ENCODE measurements at places on chromosomes 2 and 18.

DNA sequence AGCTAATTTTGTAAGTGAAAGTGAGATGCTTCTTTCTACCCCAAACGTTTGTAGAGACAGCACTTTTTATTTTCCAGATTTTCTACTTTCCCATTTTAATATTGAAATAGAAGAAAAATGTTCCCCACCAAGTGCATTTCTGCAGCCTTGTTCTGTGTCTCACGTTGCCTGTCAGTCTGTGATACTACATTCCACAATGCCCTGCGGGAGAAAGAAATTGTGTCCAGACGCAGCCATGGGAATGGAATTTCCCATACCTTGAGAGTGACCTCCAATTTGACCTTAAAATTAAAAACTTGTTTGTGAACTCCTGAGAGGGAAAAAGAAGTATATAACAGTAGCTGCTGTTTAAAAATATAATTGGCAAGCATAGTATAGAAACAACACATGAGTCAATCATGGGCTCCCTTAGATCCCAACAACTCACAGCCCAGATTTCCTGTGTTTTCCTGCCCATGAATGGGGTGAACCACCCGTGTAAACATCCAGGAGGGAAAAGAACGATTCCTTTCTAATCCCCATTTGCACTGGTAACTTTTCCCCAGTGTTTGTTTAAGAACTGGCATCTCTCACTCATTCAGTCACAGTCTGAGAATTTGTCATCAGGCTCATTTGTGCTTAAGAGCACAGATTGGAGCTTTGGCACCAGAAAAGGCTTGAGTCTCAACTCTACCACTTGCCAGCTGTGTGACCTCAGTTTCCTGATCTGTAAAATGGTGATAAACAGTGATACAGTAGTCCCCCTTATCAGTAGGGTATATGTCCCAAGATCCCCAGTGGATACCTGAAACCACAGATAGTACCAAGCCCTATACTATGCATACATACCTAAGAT is 166.1 kb upstream of the ZNF521 start:
- no peaks in the 10 kb centered on the region for H3K27me3 ChIP-seq
- H3K27ac ChIP-seq, result no peak overlapping the region
- DNase-seq, result no peak
- H3K4me1 ChIP-seq, result no peaks in the 10 kb centered on the region

GRCh38 chr2:167602122-167602521 is 645.3 kb downstream of the STK39 start:
- no peak for DNase-seq
- no peaks in the 10 kb centered on the region for H3K36me3 ChIP-seq
- no peaks in the 10 kb centered on the region for H3K4me1 ChIP-seq
- H3K4me3 ChIP-seq, result no peak overlapping the region
- no peaks in the 10 kb centered on the region for H3K27me3 ChIP-seq

GRCh38 chr2:30923623-30924022 is 116.4 kb upstream of the CAPN13 start:
- no peaks in the 10 kb centered on the region for H3K27me3 ChIP-seq
- H3K36me3 ChIP-seq, result no peaks in the 10 kb centered on the region
- H3K27ac ChIP-seq, result no peak overlapping the region
- no peak for DNase-seq
- H3K4me1 ChIP-seq, result no peaks in the 10 kb centered on the region

DNA sequence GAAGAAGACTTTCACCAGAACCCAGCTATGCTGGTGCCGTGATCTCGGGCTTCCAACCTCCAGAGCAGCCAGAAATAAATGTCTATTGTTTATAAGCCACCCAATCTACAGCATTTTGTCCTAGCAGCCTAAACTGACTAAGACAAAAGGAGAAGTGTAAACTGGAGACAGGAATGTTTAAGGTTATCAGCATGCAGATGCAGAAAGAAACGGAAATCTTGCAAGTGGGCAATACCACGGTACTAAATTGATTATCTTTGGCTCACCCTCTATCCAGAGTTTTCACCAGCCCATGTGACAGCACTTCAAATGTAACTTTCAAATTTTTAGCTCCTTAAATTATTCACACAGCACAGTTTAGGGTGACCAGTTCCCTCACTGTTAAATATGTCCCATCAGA is 5.7 kb upstream of the CAPN14 start:
- H3K27me3 ChIP-seq, result no peaks in the 10 kb centered on the region
- H3K4me1 ChIP-seq, result no peaks in the 10 kb centered on the region
- no peak overlapping the region for H3K4me3 ChIP-seq
- no peak overlapping the region for H3K27ac ChIP-seq

GRCh38 chr2:126785236-126785635 is 113.5 kb upstream of the TEX51 start:
- H3K27ac ChIP-seq, result no peak overlapping the region
- H3K4me1 ChIP-seq, result no peaks in the 10 kb centered on the region
- H3K4me3 ChIP-seq, result no peak overlapping the region

DNA sequence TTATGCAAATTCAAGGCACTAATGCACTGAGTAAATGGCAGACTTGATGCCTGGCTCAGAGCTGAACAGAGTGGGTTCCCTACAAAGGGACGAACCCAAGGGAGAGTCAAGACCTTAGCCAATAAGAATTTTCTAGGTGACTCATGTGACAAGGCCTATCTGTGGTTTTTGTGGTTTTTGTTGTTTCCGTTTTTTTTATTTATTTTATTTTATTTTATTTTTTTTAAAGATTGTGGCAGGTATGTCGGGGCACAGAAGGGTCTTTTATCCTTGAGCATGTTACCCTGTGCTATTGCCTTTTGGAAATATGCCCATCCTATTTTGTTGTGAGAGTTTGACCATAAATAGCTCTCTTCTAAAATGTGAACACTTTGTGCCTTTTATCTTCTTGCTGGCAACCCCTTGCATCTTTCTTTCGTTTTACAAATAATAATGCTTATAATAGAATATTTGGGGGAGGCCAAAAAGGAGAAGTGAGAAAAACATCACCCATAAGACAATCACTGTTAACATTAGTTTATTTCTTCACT is 113.4 kb upstream of the AQP4 start:
- H3K27me3 ChIP-seq, result no peaks in the 10 kb centered on the region
- no peak overlapping the region for H3K4me3 ChIP-seq
- no peak for DNase-seq
- no peaks in the 10 kb centered on the region for H3K4me1 ChIP-seq

DNA sequence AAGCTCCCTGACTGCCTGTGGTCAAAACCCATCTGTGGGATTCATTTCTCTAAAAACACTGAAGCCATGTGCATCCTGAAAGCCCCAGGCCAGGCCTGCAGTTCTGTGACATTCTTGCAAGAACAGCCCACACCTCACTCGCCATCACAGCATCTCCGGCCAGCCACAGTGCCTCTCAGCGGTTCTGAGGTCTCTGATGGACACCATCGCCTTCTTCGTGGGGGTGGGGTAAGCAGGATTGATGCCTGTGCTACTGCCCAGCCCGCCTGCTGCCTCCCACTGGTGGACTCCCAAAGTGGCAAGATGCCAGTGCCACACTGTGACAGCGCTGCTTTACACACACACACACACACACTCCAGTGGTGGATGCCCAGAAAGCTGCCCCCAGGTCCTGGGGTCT is 5.2 kb upstream of the PRLH start:
- no peaks in the 10 kb centered on the region for H3K36me3 ChIP-seq
- no peak for DNase-seq
- H3K27me3 ChIP-seq, result no peaks in the 10 kb centered on the region
- no peak overlapping the region for H3K27ac ChIP-seq
- H3K4me3 ChIP-seq, result no peak overlapping the region

DNA sequence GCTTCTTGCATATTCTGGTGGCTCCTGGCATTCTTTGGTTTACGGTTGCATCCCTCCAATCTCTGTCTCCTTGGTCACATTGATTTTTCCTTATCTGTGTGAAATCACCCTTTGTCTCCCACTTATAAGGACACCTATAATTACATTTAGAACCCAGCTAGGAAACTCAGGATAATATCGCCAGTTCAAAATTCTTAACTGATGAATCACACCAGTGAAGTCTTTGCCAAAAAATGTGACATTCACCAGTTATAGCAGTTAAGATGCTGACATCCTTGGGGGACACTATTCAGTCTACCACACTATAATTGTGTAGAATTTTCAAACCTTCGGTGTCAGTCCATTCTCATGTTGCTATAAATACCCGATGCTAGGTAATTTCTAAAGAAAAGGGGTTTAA is 320.2 kb downstream of the TMX3 start:
- no peak overlapping the region for H3K27ac ChIP-seq
- DNase-seq, result no peak
- H3K4me1 ChIP-seq, result no peaks in the 10 kb centered on the region
- H3K36me3 ChIP-seq, result no peaks in the 10 kb centered on the region
- H3K27me3 ChIP-seq, result no peaks in the 10 kb centered on the region

DNA sequence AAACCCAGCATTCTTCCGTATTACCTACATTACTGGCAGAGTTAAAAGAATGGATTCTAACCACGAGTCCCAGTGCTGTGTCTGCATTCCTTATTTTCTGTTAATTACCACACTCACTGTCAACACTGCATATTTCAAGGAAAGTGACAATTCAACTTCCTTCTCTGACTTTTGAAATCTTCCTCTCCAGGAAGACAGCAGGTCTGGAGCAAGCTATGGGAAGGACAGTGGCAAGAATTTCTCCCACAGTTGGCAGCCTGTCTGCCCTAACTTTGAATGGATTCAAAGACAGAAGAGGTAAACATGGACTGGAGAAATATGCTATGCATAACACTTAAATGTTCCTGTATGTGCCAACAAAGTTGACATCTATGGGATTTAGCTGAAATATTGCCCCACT is 700.5 kb upstream of the CHAC2 start:
- DNase-seq, result no peak
- H3K4me3 ChIP-seq, result no peak overlapping the region
- H3K4me1 ChIP-seq, result no peaks in the 10 kb centered on the region
- no peak overlapping the region for H3K27ac ChIP-seq
- H3K27me3 ChIP-seq, result no peaks in the 10 kb centered on the region

GRCh38 chr2:120709608-120710041 is 26.0 kb upstream of the GLI2 start:
- no peak overlapping the region for H3K27ac ChIP-seq
- DNase-seq, result no peak
- H3K27me3 ChIP-seq, result no peaks in the 10 kb centered on the region
- H3K36me3 ChIP-seq, result no peaks in the 10 kb centered on the region
- H3K4me1 ChIP-seq, result no peaks in the 10 kb centered on the region

DNA sequence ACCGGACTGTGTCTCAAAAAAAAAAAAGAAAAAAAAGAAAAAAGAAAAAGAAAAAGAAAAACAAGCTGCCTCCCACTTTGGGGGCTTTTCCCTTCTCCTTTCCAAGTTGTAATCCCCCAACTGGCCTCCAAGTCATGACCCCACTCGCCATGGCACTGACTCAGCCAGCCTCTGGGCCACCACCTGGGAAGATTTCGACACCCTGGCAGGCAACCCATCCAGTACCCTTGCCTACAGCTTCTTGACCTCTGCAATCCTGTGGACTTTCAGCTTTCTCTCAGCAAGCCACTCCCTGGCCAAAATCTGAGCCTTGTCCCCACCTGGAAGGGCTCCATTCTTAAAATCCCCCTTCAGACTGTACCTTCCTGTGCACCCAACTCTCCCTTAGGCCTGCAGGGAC is 22.3 kb upstream of the FOSL2 start:
- H3K27ac ChIP-seq, result no peak overlapping the region
- no peaks in the 10 kb centered on the region for H3K27me3 ChIP-seq
- H3K36me3 ChIP-seq, result no peaks in the 10 kb centered on the region
- no peak overlapping the region for H3K4me3 ChIP-seq
- peaks cover 26% of the 10 kb centered on the region for H3K4me1 ChIP-seq

DNA sequence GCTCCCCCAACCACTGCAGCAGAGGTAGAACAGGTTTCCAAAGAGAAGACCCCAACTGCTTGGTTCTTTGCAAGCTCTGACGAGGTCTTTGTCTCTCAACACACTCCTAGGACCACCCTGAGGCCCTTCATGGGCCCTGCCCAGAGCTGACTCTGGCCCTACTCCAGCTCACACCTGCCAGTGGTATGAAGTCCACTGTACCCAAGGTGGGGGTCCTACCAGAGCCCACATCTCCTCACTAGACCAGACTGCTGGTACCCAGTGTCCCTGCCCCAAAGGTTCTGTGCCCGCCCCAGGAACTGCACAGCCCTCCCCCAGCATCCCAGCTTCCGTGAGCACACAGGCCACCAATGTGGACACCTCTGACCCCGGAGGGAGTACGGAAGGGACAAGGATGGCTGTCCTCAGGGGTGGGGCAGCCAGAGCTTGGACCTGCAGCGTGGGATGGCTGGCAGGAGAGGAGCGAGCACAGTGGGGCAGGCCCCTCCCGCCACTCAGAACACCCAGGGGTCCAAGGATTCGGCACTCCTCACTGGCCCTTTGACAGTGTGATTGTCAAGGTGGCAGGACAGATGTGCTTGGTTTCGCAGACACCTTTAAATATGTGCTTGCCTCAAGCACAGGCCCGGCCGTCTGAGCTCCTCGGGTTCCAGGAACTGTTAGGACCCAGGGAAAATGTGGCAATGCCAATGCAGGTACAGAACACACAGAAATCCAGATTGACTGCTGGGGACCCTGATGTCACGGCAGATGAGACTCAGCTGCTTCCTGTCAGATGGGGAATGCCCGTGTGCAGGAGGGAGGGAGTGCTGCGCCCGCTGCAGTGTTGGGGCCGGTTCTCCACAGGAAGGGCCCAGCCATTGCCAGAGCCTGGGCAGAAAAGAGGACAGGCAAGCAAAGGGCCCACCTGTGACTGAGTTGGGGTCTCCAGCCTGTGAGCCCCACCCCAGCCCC is 51.2 kb downstream of the MTERF4 start:
- H3K4me3 ChIP-seq, result no peak overlapping the region
- no peaks in the 10 kb centered on the region for H3K36me3 ChIP-seq
- H3K27me3 ChIP-seq, result no peaks in the 10 kb centered on the region
- no peak overlapping the region for H3K27ac ChIP-seq
- H3K4me1 ChIP-seq, result no peaks in the 10 kb centered on the region

DNA sequence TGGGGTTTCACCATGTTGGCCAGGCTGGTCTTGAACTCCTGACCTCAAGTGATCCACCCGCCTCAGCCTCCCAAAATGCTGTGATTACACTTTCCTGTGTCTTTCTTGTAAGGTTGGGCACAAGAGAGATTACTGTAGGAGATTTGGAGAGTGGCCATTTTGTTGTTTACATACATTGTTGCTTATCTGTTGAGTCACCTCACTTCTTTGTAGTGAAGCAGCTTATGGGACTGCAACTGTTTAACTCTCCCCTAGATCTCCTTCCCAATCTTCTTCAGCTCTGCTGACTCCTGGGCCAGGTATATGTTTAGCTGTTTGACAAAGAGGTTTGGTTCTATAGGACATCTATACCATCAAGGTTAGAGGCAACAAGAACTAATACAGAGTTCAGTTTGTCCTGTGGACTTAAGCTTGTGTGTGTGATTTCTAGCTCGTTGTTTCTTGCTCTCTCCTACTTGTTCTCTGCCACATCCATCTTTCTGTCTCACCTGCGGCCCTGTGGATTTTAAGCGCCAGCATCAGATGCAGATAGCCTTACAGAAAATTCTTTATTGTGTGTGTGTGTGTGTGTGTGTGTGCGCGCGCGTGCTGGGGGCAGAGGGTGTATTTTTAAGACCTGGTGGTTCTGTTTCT is 95.4 kb downstream of the HAUS1 start:
- H3K27ac ChIP-seq, result no peak overlapping the region
- H3K27me3 ChIP-seq, result no peaks in the 10 kb centered on the region
- H3K4me3 ChIP-seq, result no peak overlapping the region
- H3K4me1 ChIP-seq, result peaks cover 7% of the 10 kb centered on the region

GRCh38 chr18:61569176-61569892 is 236.1 kb downstream of the CDH20 start:
- no peaks in the 10 kb centered on the region for H3K36me3 ChIP-seq
- no peak overlapping the region for H3K27ac ChIP-seq
- no peaks in the 10 kb centered on the region for H3K27me3 ChIP-seq
- no peak overlapping the region for H3K4me3 ChIP-seq

All from effector memory CD4-positive, alpha-beta T cell (primary cell).